ENCODE measurements at places on chromosomes 6 and 20.

GRCh38 chr20:36569847-36570429 is 3.5 kb upstream of the TGIF2 start:
- DNase-seq = no peak

DNA sequence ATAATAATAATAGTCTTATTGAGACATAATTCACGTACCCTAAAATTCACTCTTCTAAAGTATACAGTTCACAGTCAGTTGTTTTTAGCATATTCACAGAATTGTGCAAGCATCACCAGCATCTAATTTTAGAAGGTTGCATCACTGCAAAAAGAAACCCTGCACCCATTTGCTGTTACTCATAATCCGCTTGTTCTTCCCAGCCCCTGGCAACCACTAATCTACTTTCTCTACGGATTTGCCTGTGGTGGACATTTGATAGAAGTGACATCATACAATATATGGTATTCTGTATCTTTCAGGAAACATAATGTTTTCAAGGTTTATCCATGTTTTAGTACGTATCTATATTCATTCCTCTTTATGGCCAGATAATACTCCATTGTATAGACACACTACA is 41.5 kb upstream of the FAM184A start:
- DNase-seq = no peak

DNA sequence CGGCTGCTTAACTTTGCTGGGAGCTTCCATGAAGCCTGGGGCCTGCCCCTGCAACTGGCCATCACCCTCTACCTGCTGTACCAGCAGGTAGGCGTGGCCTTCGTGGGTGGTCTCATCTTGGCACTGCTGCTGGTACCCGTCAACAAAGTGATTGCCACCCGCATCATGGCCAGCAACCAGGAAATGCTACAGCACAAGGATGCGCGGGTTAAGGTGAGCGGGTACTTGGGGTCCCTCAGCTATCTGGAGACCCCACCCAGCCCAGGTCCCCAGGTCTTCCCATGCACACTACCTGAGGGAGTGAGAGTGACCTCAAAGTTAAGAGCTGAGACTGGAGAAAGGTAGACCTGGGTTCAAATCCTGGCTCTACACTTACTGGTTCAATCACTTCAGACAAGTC is 5.8 kb downstream of the ABCC10 start:
- no peak for DNase-seq

GRCh38 chr6:2454180-2454579 is 208.8 kb upstream of the GMDS start:
- no peak for DNase-seq

DNA sequence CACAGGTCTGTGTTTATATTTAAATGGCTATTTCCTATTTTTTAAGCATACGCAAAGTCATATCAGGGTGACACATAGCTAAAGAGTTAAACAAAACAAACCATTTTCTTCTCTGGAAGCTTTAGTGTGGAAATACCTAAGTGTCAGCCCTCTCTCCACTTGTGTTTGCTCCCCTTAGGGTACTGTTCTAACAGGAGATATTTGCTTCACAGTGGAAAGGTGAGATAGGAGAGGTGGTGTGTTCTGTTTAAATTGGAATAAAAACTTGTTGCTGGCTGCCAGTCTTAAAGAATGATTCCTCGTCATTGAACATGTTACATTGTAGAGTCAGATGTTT is 18.9 kb downstream of the PHACTR2 start:
- no peak for DNase-seq

Data from hematopoietic multipotent progenitor cell treated with erythropoietin and hydrocortisone succinate and interleukin-3 and kit ligand, for 17 days (in vitro differentiated cells).